HuH-7.5 (cell line): ENCODE measurements at places on chromosomes 11 and 22.
A peak's percentile ranks its signal among the peaks of the same experiment; 100 is the strongest.

- DNase-seq = peak; percentile 69
These were observed at the start of gene TP53I11 for GRCh38 chr11:44950625-44951476. TP53I11 (minus strand) TSS chr11:44950883; CDS start chr11:44938335, 12,548 bp downstream.

- peak; percentile 90 for DNase-seq
These were observed at the start of gene SPTBN2 for GRCh38 chr11:66728693-66729385. SPTBN2 (minus strand) TSS chr11:66729216; CDS start chr11:66721240, 7,976 bp downstream.

DNA sequence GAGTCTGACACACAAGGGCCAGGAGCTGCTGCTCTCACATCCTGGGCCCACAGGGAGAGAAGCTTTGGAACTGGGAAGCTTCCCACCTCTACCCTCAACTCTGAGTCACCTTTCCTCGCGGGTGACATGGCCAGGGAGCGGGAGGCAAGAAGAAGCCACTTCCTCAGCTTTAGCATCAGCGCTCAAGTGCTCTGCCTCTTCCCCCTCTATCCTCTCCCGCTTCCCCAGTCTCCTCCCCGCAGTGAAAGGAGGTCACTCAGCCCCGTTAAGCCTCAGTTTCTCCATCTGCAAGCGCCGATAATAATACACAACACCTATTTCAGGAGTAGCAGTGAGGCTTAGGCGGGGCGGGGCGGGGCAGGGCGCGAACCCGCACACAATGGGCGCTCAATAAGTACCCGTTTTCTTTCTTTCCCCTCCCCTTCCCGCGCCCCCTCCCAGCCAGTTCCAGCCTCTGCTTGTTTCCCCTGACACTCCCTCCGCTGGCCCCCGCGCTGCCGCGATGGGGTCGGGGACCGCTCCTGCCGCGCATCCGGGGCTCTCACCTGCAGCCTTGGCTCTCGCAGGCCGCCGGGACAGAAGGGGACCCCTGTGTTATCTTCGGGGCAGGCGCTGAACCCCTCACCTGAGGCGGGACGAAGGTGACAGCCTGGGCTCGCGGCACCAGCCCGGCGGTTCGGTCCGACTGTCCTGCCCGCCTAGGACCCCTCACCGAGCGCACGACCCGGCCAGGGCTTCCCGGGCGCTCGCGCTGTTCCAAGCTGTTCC, 892 bp downstream of the GDPD5 start:
- DNase-seq = no peak

- DNase-seq = no peak
These were observed 49.6 kb upstream of the B3GAT1 start for GRCh38 chr11:134461621-134462020.

GRCh38 chr11:59223611-59224010, 10.9 kb upstream of the MPEG1 start:
- DNase-seq = no peak

DNA sequence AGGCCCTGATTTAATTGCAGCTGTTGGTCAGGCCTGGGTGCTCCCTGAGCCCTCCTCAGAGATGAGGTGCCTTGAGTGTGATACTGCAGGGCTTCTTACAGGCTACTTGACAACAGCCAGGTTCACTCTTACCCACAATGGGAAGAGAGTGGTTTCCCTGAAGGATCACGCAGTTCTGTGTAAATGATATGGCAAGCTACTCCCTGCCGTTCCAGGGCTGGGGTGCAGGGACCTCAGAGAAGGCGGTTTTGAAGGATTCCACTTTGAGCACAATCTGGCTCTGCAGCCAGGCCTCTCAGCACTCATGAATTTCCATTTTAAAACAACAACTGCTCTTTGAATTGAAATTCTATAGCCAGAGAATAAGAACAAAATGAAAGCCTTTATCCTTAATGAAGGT, 92.9 kb downstream of the SLC17A6 start:
- no peak for DNase-seq

DNA sequence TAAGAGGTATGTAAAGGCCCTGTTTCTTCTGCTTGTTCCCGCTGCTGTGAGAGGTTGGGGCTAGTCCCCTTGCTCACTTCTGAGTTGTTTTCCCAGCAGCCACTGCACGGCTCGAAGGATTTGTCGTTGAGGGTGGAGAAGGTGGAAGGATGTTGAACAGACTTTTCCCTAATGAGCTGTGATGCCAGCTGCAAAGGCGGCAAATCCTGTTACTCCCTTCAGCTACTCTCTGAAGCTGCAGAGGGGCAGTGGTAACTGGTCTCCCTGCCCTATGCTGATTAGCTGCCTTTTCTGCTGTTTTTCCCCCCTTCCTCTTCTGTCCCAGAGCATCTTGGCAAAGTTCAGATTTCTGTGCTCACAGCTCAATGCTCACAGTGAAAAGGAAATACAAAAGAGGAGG, 90.4 kb upstream of the SLC25A18 start:
- DNase-seq = no peak

GRCh38 chr11:8221046-8221723, 42.5 kb downstream of the LMO1 start:
- DNase-seq = no peak

DNA sequence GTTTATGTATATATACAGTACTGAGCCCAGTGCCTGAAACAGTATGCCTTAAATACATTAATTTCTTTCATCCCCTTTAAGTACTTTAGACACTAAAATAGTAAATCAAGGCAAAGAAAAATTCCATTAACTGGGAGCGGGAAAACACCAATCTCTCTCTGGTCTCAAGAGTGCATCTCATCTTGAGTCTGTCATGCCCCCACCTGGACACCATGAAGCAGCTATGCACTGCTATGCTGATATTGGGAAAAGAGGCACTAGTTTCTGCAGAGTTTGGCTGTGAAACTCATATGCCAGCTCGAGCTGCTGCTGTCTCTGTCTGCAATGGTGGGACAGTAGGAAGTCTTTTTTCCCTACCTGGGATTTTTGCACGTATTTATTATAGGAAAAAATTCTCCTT, 754.4 kb upstream of the RAG2 start:
- DNase-seq = no peak

GRCh38 chr22:44100411-44100810, 76.3 kb downstream of the PARVB start:
- DNase-seq = no peak

DNA sequence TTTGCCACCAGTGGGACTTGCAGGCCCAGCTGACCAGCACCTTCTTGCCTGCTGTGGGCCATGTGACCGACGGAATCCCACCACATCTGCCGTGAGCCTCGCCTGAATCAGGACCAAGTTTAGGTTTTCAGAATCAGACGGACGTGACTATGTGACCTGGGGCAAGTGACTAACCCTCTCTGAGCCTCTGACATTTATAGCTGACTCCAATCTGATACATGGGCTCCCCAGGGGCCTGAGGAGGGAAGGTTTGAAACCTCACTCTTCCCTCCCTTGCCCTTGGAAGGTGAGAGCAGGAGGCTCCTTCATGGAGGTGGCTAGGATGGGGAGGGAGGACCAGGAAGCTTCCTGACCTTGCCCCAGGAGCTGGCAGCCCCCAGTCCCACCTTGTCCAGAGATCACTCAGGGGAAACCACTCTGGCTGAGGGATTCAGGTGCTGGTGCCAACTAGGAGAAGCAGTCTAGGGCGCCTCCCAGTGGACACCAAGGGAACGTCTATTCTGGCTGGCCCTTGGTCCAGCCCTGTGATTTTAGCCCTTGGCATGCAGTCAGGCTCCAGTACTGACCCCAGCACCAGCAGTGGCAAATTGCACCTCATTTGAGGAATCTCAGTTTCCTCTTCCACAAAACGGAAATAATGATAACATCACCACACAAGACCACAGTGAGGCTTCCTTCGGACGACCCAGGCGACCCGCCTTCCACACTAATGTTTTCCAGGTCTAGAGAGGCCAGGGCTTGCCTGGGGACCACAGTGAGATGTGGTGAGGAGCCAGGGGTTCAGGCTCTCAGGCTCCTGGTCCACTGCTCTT, 47.2 kb upstream of the SYT7 start:
- DNase-seq = peak; percentile 83

DNA sequence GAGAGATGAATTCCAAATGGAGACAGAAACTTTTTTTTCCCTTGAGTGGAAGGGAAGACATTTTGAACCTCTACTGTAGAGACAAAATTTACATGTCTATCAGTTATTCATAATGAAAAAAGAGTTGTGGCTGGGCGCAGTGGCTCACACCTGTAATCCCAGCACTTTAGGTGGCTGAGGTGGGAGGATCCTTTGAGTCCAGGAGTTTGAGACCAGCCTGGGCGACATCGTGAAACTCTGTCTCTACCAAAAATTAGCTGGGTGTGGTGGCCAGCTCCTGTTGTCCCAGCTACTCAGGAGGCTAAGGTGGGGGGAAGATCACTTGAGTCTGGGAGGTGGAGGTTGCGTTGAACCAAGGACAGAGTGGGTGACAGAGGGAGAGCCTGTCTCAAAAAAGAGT, 4.1 kb downstream of the EED start:
- DNase-seq = no peak

DNA sequence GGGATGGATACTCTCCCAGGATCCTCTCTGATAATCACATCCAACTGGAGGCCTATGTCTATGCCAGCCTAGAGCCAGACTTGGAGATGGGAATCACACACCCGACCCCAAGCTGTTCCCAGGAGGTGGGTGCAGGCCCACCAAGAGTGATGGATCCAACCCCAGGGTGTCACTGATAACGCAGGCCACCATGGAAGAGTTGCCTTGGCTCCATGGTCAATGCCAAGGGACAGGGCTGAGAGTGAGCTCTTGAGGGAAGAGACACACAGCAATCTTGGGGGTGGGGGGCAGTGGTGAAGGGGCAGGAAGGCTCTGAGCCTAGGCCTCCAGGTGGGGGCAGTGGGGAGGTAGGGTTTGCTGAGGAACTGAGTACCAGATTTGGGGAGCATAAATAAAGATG, 16.9 kb downstream of the TUB start:
- DNase-seq = no peak

GRCh38 chr11:73464347-73464746, 88.1 kb downstream of the RELT start:
- no peak for DNase-seq

DNA sequence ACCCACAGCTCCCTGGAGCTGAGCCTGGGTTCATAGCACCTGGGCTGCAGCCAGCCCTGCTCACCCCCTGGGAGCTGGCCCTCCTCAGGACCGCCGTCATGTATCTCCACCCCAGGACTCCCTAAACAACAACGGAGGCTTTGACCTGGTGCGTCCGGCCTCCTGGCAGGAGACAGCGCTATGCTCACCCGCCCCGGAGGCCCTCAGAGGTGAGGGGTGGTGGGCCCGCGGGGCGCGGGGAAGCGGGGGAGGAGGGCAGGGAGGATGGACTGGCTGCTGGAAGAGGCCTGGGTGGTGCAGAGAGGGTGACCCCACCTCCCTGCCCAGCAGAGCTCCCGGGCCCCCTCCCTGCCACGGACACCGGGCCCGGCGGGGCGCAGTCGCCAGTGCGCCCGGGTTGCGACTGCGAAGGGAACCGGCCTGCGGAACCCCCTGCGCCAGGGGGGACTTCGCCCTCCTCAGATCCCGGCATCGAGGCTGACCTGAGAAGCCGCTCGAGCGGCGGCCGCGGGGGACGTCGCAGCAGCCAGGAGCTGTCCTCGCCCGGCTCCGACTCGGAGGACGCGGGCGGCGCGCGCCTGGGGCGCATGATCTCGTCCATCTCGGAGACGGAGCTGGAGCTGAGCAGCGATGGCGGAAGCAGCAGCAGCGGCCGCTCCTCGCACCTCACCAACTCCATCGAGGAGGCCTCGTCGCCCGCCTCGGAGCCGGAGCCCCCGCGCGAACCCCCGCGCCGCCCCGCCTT, 3.1 kb downstream of the MAPK8IP2 start:
- DNase-seq = no peak

GRCh38 chr11:120773501-120774031, 250.3 kb upstream of the TBCEL start:
- DNase-seq = no peak

DNA sequence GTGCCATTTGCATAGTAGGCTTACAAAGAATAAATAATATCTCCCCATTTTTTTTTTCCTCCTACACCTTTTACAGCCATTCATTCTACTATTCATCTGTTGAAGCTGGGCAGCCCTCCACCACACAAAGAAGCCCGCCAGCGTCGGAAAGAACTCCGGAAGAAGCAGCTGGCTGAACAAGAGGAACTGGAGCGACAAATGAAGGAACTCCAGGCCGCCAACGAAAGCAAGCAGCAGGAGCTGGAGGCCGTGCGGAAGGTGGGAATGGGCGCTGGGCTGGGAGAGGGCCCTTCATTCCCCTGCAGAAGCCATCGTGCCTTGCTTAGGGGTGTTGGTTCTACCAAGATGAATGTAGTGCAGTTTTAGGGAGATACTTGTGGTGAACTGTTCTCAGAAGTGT, 68.6 kb downstream of the SWAP70 start:
- no peak for DNase-seq

DNA sequence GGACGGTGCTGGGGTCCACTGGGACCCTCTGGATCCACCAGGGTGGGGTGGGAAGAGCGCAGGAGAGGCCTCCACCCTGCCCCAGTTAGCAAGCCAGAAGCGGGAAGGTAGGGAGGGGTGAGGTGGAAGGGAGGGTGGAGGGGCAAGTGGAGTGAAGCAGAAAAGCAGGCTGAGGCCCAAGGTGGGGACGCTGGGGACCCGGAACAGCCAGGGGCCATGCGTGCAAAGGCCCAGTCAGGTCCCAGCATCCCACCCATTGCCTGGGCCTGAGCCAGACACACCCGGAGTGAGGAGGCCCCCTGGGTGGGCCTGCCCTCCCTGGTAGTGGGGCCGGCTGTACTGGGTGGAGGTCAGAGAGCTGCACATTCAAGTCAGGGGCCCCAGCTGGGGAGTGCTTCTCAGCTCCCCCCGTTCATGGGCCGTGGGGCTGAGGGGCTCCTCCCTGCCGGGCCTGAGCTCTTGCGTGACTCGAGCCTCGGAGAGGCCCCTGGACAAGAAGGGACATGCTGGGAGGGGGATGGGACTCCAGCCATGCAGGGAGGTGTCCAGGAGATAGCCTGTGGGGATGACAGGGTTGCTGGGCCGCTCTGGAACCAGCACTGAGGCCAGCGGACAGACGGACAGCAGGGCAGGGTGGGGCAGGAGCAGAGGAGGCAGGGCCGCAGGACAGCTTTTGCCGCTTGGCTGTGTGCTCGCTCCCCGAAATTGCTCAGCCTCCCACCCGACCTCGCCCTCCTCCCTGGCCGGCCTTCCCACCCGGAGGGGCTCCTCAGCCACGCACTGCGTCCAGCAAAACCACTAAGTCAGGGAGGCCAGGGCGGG, 7.7 kb downstream of the TNNT3 start:
- no peak for DNase-seq

- DNase-seq = peak; percentile 27
These were observed 49.3 kb downstream of the WT1 start for GRCh38 chr11:32385998-32386397.

GRCh38 chr11:123624974-123625373, 29.4 kb downstream of the SCN3B start:
- DNase-seq = no peak

DNA sequence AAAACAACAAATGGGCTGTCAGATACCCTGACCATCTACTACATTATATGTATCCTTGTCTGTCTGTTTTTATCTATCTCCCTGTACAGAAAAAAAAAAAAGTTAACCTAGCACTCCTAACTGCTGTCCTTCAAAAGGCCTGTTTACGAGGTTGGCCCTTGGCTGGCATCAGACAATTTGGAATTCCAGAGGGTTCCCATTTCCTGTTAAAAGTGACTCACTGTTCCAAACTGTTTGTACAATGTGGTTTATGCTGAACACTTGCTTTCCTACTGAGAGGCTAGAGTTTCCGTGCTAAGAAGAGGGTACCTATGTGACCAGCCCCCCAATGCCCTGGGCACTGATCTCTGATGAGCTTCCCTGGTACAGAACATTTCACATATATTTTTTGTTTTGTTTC, 65.9 kb upstream of the HMGXB4 start:
- no peak for DNase-seq
